ENCODE measurements at places on chromosomes 2 and 18.

DNA sequence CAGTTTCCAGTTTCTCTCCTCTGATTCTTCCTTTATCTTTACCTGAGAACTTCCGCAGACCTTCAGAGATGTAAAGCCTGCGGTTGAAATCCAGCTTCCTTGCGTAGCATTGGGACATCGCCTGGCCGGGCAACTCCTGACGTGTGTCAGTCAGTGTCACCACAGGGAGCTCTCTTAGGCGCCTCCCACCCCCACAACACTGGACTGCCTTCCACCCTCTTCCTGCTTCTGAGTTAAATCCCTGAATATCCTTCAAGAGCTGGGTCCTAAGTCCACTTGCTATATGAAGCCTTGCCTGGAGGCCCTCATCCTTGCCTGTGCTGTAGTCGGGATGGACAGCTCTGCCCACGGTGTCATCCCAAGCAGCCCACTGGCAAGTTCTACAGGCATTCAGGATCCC lies 179.4 kb downstream of the SEPTIN10 start:
- DNase-seq: no peak

GRCh38 chr18:76306685-76307292 lies 188.3 kb downstream of the ZNF516 start:
- no peak for DNase-seq

DNA sequence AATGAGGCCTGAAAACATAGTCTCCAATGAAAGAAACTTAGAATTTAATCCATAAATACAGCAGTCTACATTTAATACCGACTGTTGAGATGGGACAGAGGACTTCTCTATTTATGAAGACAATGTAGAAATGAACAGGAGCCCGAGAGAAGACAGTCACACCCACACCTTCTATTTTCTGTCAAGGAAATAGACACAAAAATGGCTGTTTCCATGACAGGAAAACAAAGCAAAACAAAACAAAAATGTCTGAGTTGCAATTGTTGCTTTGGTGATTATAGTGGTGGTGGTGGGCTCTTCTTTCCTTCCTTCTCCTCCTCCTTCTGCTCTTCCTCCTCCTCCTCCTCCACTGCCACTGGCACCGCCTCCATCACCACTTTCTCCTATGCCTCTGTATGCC lies 72.3 kb upstream of the CCDC68 start:
- no peak for DNase-seq

DNA sequence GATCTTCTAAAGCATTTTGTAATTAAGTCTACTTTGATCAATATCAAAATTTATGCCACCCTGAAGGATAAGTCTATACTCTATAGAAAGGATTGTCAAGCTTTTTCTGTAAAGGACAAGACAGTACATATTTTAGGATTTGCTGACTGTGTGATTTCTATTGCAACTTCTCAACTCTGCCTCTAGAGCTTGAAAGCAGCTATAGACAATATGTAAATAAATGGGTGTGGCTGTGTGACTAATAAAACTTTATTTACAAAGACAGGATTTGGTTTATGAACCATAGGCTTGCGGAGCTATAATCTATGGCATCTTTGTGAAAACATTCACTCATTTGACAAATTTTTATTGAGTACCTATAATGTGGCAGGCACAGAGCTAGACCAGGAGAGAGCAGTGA lies 18.4 kb downstream of the UPP2 start:
- no peak for DNase-seq

- no peak for DNase-seq
These were observed 6.9 kb upstream of the DPYSL5 start for GRCh38 chr2:26840937-26841610.
